Fibroblast of the aortic adventitia (primary cell): ENCODE measurements at places on chromosomes 2 and 18.

- no peak for DNase-seq
Measured at GRCh38 chr2:15971351-15971750, 31.0 kb downstream of the MYCN start.

- DNase-seq: no peak
Measured at GRCh38 chr18:59921384-59921891, 21.6 kb downstream of the PMAIP1 start.

DNA sequence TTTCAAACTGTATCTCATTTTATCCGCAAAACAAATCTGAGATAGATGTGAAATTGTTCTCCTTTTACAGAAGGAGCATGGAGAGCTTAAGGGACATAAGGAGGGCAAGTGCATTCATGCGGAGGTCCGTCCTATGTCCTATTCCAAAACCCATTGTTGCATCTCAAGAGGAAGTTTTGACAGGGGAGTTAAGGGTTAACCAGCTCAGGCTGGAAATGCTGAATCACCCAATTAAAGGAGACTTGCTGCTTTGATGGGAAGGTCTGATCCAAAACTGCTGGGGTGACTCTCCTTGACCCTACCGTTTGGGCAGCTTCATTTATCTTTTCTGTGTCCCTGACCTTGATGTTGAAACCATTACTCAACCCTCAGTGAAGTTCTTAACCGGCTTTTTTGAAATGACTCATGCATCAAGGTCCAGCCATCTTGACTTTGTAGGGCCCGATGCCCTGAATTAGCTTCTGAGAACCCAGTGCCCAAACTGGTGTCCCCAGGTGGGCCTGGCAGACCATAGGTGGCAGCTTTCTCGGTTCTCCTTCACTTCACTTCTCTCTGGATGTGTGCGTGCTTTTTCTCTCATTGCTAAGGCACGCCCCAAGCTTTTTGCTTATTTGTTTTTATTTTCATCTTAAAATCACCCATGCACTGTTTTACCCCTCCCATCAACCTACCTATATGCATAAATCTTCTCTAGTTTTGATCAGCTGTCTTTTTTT, 15.9 kb upstream of the TXNDC2 start:
- peak; percentile 95 for DNase-seq

GRCh38 chr18:51437280-51438271, 240.1 kb upstream of the MEX3C start:
- DNase-seq: no peak

- peak; percentile 21 for DNase-seq
Measured at GRCh38 chr2:44137872-44138551, 30.7 kb upstream of the PPM1B start.

- peak; percentile 80 for DNase-seq
Measured at GRCh38 chr2:197268786-197269584, 41.6 kb downstream of the ANKRD44 start.

- DNase-seq: no peak
Measured at GRCh38 chr2:4101936-4102335, 398.6 kb downstream of the DCDC2C start.

- no peak for DNase-seq
Measured at GRCh38 chr2:119338826-119339561, 27.6 kb downstream of the C2orf76 start.

GRCh38 chr2:97870396-97870843, 125.3 kb downstream of the TMEM131 start:
- peak; percentile 87 for DNase-seq

GRCh38 chr2:8393506-8393905, 288.4 kb upstream of the ID2 start:
- DNase-seq: no peak

- DNase-seq: no peak
Measured at GRCh38 chr2:15832849-15833680, 107.3 kb upstream of the MYCN start.

DNA sequence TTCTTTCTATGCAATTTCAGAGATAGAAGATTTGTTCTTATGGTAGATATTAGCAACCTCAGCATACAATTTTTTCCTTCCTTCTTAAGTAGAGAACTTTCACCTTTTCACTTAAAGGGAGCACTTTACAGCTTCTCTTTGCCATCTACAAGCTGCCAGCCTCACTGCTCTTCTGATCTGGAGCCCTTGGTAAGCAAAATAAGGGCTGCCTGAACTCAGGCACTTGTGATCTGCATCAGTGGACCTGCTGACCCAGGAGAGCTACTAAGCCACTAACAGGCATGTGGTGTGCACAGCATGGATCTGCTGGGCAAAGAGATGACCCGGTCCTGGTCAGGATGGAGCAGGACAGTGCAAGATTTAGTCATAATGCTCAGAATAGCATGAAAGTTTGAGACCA, 80.8 kb upstream of the SNTG2 start:
- no peak for DNase-seq

- DNase-seq: peak; percentile 16
Measured at GRCh38 chr2:128640166-128640844, 321.6 kb upstream of the HS6ST1 start.

- no peak for DNase-seq
Measured at GRCh38 chr2:155633887-155634570, 698.5 kb downstream of the NR4A2 start.

GRCh38 chr2:60104514-60105505, 448.6 kb downstream of the BCL11A start:
- no peak for DNase-seq

- DNase-seq: no peak
Measured at GRCh38 chr2:58734365-58734764, 493.2 kb upstream of the FANCL start.

- DNase-seq: no peak
Measured at GRCh38 chr2:86234563-86235131, 35.4 kb downstream of the MRPL35 start.

- no peak for DNase-seq
Measured at GRCh38 chr2:85264471-85264870, 63.3 kb downstream of the TGOLN2 start.

DNA sequence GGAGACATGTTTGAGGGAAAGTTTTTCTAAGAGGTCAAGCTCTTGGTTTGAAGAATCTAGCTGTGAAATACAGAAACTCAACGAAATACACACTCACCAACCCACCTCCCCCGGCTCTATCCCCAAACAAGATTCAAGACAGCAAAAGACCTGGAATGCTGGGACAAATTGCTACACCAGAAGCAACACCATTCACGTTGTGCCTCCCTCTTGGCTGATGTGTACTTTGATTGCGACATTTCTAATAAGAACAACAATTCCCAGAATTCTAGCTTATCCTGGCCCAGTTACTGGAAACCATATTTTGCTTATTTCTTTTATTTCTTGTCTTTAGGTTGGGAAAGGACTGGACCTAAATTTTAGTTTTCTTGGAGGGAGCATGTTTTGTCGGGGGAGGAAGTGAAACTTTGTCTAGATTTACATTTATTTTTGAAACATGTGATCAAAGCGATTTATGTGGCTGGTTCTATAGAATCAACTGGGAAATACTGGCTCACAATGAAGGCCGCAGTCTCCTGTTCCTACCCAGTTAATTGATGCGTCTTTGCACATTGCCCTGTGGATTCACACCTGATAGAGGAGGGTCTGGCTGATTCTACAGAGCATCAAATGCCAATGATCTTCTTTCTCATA, 29.6 kb upstream of the LPIN1 start:
- DNase-seq: peak; percentile 87

GRCh38 chr2:60793169-60793568, 37.1 kb downstream of the PAPOLG start:
- no peak for DNase-seq

DNA sequence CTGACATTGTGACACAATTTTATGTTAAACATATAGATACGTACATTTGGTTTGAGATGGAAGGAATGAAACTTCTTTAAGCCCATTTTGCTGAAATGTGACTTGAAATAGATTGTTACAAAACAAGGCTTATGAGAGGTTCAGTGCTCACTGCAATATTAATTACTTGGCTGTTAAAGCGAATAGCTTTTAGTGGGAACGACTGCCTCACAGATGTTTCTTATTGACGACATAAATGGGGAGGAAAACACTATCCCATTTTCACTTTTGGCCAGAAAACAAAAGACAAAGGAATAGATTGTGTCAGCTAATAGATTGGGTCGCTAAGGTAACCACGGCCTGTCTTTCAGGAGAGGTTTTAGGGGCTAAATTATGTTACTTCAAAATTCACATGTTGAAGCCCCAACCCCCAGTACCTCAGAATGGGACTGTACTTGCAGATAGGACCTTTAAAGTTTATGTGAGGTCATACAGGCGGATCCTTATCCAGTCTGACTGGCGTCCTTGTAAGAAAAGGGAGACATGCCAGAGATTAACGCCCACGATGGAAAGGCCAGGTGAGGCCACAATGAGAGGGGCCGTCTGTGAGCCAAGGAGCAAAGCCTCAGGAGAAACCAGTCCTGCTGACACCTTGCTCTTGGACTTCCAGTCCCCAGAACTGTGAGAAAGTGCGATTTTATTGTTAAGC, 10.8 kb downstream of the INPP1 start:
- DNase-seq: peak; percentile 35

- peak; percentile 52 for DNase-seq
Measured at GRCh38 chr2:189629531-189630453, 31.5 kb upstream of the ASNSD1 start.

- peak; percentile 97 for DNase-seq
Measured at GRCh38 chr2:45024600-45025291, 15.5 kb upstream of the SIX2 start.

DNA sequence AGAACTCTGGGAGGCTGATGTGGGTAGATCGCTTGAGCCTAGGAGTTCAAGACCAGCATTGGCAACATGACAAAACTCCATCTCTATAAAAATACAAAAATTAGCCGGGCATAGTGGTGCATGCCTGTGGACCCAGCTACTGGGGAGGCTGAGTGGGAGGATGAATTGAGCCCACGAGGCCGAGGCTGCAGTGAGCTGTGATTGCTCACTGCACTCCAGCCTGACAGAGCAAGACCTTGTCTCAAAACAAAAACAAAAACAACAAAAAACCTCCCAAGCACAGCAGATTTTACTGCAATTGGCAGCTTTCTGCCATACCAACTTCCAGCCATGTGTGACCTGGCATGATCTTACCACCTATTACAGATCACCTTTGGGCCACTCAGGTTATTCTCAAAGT, 57.7 kb upstream of the LRPPRC start:
- no peak for DNase-seq

- DNase-seq: no peak
Measured at GRCh38 chr18:49640741-49641140, 78.9 kb downstream of the LIPG start.

DNA sequence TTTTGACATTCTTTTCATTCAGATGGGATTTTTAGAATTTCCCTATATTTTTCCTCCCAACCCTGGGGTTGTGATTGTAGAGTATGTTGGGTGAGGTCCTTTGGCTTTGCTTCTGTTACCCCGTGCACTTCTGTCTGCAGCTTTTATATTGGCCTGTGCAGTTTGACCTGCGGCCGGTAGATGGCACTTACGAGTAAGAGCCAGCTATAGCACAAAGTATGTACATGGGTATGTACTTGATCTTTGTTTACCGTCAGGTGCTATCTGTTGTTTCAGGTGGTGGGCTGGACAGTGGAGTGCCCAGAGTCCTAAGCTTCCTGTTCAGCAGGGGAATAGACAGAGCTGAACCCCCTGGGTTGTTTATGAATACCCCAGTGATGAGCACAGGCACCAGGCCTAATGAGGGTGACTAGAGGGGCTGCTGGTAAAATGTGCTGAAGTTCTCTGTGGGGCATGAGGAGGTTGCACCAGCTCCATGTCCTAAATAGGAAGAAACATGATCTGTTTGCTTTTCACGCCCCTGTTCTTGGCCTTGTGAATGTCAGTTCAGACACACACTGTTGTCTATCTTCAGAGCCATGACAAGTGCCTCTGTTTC, 58.9 kb upstream of the THUMPD2 start:
- DNase-seq: peak; percentile 51

DNA sequence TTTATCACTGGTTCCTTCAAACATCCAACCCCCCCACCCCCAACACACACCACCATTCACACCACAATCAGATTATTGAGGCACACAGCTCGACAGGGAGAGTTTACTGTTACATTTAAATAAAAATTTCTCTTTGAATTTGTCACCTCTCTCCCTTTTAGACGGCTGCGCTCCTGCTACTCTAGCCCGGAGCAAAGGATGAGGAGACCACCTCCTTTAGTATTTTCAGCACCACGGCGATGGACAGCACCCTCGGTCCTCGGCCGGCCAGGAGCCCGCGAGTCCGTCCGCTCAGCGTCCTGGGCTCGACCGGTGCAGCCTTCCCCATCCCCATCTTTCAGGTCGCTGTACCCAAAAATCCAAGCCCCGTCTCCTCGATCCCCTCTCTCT, 892 bp downstream of the CELF4 start:
- peak; percentile 29 for DNase-seq

DNA sequence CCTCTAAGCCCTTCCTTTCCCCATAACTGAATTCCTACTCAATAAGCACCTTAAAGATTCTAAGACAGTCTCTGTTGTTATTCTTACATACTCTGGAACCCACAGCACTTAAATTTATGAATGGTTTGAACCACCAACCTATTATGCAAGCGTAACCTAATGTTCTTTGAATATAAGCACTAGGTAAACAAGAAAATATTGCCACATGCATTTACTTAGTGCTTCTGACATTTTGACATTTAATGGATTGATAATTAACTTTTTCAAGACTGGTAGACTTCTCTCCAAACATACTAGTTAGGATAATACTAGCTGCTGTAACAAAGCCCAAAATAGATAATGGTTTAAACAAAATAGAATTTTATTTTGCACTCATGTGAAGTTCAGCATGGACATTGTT, 164.8 kb downstream of the ARHGAP15 start:
- no peak for DNase-seq

DNA sequence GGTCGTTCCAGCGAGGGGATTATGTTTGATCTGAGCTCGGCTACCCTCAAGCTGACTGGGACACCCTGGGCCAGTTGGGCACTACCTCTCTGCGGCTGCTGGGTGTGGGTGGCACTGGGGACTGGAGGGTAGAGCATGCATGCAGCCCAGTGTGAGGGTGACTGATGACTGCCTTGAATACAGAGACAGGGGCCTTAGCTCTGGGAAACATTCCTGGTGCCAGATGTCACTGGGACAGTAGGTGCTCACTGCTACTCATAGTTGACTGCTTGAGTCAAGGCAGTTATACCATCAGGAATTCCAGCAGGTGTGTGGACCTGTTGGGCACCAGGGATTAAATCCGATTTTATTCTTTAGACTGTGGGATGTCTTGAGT, 33.6 kb upstream of the ATP6V1B1 start:
- DNase-seq: no peak
